Heart left ventricle (tissue), 16 donors: ENCODE measurements at places on chromosomes 11 and 22.

DNA sequence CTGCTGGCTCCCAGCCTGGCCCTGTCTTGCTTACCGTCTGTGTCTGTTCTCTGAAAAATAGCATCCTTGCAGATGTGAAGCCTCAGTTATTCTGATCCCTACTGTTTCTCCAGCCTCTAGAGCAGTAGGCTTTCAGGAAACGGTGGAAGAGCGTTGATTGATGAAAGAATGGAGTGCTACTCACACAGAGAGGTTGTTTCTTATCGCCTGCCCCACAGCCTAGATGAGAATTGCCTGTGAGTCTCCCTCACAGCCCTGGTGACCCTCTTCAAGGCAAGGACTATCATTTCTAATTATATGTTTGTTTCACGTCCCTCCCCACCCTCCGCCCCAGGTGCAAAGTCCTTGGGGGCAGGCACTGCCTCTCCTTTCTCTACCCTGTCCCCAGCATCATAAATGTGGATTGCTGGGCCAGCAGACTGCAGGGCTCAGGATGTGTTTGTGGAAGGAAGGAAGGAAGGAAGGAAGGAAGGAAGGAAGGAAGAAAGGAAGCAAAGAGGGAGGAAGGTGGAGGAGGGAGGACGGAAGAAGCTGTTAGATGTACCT is 575.3 kb upstream of the B3GAT1 start:
- H3K4me1 ChIP-seq = no peaks in the 10 kb centered on the region
- peaks cover 10% of the 10 kb centered on the region for H3K27me3 ChIP-seq
- no peak overlapping the region for H3K27ac ChIP-seq
- H3K4me3 ChIP-seq = no peak overlapping the region
- no peaks in the 10 kb centered on the region for H3K36me3 ChIP-seq

- DNase-seq = no peak
- H3K27ac ChIP-seq = no peak overlapping the region
- no peaks in the 10 kb centered on the region for H3K36me3 ChIP-seq
- H3K4me1 ChIP-seq = peaks cover 4% of the 10 kb centered on the region
These were observed 425.4 kb downstream of the ETS1 start for GRCh38 chr11:128161994-128162393.

- no peak overlapping the region for H3K4me3 ChIP-seq
- no peak for DNase-seq
- H3K36me3 ChIP-seq = no peaks in the 10 kb centered on the region
- no peak overlapping the region for H3K27ac ChIP-seq
- no peaks in the 10 kb centered on the region for H3K4me1 ChIP-seq
These were observed 21.4 kb upstream of the FGF3 start for GRCh38 chr11:69840371-69841169.

- no peaks in the 10 kb centered on the region for H3K36me3 ChIP-seq
- no peaks in the 10 kb centered on the region for H3K27me3 ChIP-seq
- no peaks in the 10 kb centered on the region for H3K4me1 ChIP-seq
- no peak overlapping the region for H3K4me3 ChIP-seq
- no peak for DNase-seq
These were observed 1486.7 kb downstream of the FAM181B start for GRCh38 chr11:81246941-81247340.

DNA sequence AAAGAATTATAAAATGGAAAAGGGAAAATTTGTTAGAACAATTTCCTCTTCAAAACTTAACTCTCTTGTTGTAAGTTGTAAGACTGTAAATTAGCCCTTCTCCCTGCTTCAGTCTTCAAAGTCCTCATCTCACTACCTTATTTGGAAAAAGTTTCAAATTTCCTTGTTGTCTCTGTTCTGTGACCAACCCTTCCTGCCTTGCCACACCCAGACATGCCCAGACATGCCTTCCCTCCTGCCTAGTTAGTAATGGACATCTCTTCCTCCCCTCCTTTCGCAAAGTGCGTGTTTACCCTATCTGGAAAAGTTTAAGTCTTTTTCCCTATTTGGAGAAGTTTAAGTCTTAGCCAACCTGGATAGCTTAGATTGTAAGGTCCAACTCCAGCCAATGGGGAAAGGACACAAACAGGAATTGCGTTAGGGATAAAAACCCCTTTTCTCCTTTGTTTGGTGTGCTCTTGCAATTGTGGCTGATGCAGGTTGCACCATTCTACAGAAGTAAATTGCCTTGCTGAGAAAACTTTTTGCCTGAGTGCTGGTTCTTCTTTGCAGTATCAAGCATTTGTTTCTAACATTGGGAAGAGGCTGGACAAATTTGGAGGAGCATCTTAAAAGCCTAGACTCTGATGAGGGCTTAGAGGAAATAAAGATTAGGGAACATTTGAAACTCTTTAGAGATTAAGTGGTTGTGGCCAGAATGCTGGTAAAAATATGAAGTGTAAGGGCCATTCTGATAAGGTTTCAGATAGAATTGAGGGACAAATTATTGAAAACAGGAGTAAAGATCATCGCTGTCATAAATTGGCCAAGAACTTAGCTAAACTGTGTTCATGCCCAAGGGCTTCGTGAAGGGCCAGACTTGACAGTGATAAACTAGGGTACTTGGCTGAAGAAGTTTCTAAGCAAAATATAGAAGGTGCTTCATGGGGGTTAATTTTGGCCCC is 15.4 kb downstream of the OR52K2 start:
- no peak for DNase-seq
- H3K27ac ChIP-seq = no peak overlapping the region
- H3K4me3 ChIP-seq = no peak overlapping the region
- no peaks in the 10 kb centered on the region for H3K27me3 ChIP-seq
- no peaks in the 10 kb centered on the region for H3K4me1 ChIP-seq

- H3K4me3 ChIP-seq = no peak overlapping the region
- H3K27me3 ChIP-seq = no peaks in the 10 kb centered on the region
- no peak for DNase-seq
- H3K4me1 ChIP-seq = no peaks in the 10 kb centered on the region
These were observed 176.6 kb upstream of the PDGFD start for GRCh38 chr11:104340590-104340989.

DNA sequence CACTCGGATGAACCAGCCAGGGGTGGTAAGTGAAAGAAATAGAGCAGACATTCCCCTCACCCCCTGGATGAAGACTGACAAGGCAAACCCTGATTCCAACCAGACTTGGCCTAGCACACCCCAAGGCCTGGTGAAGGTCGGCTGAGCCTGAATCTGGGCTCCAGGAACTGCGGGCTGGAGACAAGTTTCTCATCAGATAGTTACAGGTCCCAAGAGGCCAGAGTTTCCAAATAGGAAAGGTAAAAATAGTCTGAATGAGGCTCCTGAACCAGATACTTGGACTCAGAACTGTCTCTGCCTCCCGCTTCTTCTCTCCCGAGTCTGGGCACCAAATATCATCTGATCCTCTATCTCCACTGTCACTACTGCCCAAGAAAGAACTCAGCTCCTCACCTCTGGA is 7.8 kb downstream of the ZMAT5 start:
- no peak overlapping the region for H3K4me3 ChIP-seq
- no peaks in the 10 kb centered on the region for H3K36me3 ChIP-seq
- H3K27ac ChIP-seq = no peak overlapping the region

DNA sequence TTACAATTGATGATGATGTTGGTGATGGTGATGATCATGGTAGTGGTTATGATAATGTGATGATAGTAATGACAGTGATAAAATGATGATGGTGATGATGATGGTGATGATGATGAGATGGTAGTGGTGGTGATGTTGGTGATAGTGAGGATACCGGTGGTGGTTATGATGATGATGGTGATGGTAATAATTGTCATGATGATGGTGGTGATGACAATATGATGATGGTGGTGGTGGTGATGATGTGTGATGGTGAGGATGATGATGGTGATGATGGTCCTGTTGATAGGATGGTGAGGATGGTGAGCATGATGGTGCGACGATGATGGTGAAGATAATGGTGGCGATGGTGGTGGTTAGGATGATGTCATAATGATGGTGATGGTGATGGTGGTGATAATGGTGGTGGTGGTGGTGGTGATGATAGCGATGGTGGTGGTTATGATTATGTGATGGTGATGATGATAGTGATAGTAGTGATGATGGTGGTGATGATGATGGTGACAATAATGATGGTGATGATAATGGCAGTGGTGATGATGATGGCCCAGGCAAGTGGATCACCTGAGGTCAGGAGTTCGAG is 1129.9 kb downstream of the BRD1 start:
- H3K4me3 ChIP-seq = no peak overlapping the region
- DNase-seq = no peak
- no peaks in the 10 kb centered on the region for H3K27me3 ChIP-seq
- H3K36me3 ChIP-seq = no peaks in the 10 kb centered on the region
- H3K4me1 ChIP-seq = no peaks in the 10 kb centered on the region
- H3K27ac ChIP-seq = no peak overlapping the region

DNA sequence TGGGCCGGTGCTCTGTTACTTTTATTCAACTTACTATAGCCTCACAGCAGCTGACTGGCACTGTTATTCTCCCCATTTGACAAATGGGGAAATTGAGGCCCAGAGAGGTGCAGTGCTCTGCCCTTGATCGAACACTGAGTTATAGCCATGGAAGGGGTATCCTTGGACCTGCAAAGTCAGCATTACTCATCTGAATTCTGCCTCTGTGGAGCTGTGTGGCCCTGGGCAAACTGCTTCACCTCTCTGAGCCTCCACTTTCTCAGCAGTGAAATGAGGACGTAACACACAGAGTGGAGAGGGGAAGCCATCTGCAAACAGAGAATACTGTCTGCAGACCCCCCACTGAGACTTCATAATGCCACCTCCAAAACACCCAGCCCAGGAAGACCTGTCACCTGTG is 25.3 kb downstream of the TPST2 start:
- no peak overlapping the region for H3K4me3 ChIP-seq
- H3K27me3 ChIP-seq = no peaks in the 10 kb centered on the region
- H3K27ac ChIP-seq = no peak overlapping the region
- no peak for DNase-seq

DNA sequence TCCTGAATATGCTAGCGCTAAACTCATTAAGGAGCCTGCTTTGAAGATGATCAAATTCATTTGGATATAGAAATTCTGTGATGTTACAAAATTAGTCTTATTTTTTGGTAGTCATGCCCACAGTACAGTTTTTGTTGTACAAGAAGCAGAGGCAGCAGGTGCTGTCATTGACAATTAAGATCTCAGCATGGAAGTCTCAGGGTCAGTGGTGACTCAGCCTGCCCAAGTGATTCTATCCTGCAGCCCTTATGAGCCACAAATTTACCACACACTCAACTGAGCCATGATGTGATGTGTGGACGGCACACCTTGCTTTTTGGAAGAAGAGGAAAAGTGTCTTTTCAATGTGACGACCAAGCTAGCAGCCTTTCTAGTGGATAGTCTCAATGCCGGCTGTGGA is 153.6 kb upstream of the SORL1-AS1 start:
- H3K4me1 ChIP-seq = no peaks in the 10 kb centered on the region
- no peak for DNase-seq
- peaks cover 81% of the 10 kb centered on the region for H3K36me3 ChIP-seq

DNA sequence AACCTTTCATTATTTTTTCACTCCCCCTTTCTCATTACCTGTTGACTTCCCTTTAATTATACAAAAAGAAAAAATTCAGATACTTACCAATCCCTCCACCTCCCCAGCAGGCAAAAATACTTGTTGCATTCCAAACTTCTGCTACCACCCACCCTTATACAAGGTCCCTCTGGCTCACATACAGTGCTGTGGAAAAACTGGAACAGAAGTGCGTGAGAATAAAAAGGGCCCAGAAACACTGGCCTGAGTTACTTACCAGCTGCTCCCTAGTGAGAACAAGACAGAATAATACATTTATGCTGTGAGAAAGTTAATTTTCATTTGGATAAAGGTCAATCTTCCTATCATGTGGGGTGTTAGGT is 46.9 kb upstream of the RAPSN start:
- H3K4me3 ChIP-seq = no peak overlapping the region
- peaks cover 62% of the 10 kb centered on the region for H3K4me1 ChIP-seq
- no peaks in the 10 kb centered on the region for H3K27me3 ChIP-seq
- peaks cover 39% of the 10 kb centered on the region for H3K36me3 ChIP-seq

- H3K27me3 ChIP-seq = peaks cover 70% of the 10 kb centered on the region
- H3K36me3 ChIP-seq = no peaks in the 10 kb centered on the region
- H3K4me1 ChIP-seq = no peaks in the 10 kb centered on the region
- no peak for DNase-seq
- no peak overlapping the region for H3K27ac ChIP-seq
- no peak overlapping the region for H3K4me3 ChIP-seq
These were observed 62.1 kb upstream of the NUP50 start for GRCh38 chr22:45101515-45102227.

DNA sequence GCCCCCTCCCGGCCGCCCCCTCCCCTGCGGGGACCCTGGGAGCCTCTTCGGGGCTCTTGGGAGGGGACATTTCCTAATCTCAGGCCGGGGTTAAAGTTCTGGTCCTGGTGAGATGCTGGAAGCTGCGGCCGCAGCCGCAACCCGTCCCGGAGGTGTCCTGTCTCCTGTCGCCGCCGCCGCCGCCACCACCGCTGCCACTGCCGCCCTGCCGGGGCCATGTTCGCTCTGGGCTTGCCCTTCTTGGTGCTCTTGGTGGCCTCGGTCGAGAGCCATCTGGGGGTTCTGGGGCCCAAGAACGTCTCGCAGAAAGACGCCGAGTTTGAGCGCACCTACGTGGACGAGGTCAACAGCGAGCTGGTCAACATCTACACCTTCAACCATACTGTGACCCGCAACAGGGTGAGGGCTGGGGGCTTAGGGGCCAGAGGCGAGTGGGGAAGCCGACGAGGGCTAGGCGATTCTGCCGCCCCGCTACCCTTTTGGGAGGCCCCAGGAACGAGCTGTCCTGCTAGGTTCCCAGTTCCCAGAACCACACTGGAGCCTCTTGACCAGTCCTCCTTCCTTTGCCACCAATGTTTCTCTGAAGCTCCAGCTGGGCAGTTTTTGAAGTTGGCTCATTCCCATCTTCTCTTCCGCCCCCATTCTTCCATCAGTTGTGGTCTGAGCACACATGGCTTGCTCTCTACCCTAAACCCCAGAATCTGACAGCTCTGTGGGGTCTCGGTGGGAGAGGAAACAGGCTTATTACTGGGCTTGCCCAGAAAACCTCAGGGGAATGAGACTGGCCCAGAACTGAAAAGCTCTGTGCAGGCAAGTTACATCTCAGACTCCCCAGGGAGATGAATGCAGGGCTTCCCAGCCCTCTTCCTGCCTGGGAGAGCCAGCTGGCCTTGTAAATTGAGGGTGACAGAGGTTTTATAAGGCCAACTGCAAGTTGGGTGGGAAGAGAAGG is 781 bp downstream of the SIDT2 start:
- DNase-seq = no peak
- peak overlapping the region; percentile 98 for H3K27ac ChIP-seq
- H3K4me1 ChIP-seq = peaks cover 24% of the 10 kb centered on the region
- H3K27me3 ChIP-seq = no peaks in the 10 kb centered on the region
- peak overlapping the region; percentile 92 for H3K4me3 ChIP-seq
- H3K36me3 ChIP-seq = peaks cover 26% of the 10 kb centered on the region

DNA sequence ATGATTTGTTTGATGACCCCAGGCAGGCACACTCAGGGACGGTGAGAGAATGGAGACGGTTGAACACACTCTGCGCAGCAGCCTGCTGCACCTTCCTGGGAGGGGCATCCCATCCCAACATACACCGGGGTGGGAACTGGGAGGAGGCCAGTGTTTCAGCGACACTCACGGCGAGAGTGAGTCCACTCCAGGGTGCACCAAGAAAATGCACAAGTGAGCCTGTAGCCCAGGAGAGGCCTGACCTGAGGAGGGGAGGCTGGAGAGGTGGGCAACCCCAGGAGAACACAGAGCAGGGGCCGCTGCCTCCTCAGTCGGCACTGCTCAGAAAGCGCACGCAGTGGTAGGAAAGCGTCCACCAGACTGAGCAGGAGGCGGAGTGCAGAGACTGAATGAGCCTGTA is 54.5 kb downstream of the IGF2 start:
- H3K27ac ChIP-seq = no peak overlapping the region
- H3K4me1 ChIP-seq = no peaks in the 10 kb centered on the region
- no peaks in the 10 kb centered on the region for H3K36me3 ChIP-seq
- no peak overlapping the region for H3K4me3 ChIP-seq
